ENCODE measurements at places on chromosomes 3 and 15.
A peak's percentile ranks its signal among the peaks of the same experiment; 100 is the strongest.

DNA sequence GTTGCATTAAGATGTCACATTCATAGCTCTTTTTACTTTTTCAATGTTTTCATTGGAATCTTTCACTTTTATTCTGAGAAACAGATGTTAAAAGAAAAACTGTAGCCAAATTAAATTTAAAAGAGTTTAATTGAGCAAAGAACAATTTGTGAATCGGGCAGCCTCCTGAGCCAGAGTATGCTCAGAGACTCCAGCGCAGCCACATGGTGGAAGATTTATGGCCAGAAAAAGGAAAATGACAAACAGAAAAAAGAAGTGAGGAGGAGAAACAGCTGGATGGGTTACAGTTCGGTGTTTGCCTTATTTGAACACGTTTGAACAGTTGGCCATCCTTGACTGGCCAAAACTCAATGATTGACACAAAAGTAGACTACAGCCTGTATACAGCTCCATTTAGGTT, 33.8 kb upstream of the RAB11A start:
- DNase-seq = no peak

DNA sequence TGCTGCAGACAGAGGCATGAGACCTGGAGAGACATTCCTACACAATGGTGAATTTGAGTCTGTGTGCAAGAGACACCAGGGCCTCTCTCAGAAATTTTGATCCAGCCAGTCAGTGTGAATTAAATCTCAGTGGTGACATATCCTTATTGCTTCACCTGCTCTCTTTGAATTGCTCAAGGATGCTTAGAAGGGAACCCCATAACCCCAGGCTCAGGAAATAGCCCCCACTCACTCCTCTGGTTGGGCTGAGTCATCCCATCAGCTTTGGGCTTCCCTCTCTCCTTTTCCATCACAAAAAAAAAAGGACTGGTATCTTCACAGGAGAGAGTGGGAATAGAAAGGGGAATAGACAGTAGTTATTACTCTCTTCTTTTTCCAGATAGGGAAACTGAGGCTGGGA, 33.0 kb upstream of the LARS2 start:
- DNase-seq = no peak

DNA sequence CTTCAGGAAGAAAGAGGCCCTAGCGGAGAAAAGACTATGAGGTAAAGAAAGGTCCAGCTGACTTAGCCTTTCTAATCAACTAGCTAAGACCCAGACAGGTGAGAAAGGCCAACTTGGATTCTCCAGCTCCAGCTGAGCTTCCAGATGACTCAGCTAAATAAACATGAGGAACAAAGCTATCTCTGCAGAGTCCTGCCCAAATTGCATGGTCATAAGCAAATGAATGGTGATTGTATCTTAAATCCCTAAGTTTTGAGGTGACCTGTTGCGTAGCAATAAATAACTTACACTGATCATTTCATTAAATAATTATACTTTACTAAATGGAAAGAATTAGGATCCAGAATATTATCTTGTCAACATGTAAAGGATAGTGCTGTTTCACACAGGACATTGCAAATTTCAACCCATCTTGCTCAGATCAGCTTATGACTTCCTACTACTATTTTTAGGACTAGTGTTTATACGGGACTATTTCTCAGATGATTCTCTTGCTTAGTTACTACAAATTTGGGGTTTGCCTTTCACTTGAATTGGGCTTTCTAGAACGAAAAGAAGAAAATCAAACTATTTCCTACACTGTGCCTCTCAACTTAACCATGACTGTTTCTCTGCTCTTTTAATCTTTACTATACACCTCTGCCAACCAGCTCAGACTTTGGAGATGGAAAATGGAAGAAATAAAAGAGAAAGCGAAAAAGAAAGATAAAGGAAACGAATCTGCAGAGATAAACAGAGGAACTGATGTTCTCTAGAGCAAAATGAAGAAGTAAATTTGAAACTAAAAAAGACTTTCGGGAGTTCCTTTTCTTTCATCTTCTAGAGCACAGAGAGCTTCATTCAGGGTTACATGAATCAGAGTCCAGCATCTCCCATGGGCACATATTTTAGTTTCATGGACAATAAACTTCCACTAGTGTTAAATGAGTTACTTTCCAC, 6.6 kb upstream of the ADGRG7 start:
- no peak for DNase-seq

GRCh38 chr3:95797081-95797480, 1017.3 kb upstream of the EPHA6 start:
- no peak for DNase-seq

- peak; percentile 18 for DNase-seq
Observed at GRCh38 chr15:48493763-48494225, 151.7 kb downstream of the FBN1 start.

- DNase-seq = no peak
Observed at GRCh38 chr3:177602601-177603147, 405.4 kb upstream of the TBL1XR1 start.
